ENCODE measurements at places on chromosomes 3 and 15. TPM values are rescaled to one million over a fixed set of nuclear protein-coding genes. Genes with fewer than 3 reads are reported as not detected.

DNA sequence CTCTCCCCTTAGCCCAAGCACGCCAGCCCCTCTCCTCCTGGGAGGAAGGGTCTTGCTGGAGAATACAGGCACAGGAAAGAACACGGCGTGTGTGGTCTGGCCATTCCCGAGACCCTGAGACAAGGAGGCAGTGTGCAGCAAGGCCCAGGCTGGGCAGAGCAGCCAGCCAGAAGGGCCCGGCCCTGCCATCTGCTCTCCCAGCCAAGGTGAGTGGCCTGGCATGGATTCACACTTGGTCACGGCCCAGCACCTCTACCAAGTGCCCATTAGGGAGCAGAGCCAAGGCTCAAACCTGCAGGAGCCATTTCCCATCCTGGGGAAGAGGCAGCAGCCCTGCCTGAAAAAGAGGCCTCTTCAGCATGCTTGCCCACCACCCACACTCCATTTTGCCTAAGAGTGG lies 28.6 kb downstream of the MEGF11 start:
- DNase-seq, result no peak
- no peak overlapping the region for H3K4me3 ChIP-seq
- no peaks in the 10 kb centered on the region for H3K4me1 ChIP-seq
- no peak overlapping the region for H3K27ac ChIP-seq
- H3K36me3 ChIP-seq, result no peaks in the 10 kb centered on the region

DNA sequence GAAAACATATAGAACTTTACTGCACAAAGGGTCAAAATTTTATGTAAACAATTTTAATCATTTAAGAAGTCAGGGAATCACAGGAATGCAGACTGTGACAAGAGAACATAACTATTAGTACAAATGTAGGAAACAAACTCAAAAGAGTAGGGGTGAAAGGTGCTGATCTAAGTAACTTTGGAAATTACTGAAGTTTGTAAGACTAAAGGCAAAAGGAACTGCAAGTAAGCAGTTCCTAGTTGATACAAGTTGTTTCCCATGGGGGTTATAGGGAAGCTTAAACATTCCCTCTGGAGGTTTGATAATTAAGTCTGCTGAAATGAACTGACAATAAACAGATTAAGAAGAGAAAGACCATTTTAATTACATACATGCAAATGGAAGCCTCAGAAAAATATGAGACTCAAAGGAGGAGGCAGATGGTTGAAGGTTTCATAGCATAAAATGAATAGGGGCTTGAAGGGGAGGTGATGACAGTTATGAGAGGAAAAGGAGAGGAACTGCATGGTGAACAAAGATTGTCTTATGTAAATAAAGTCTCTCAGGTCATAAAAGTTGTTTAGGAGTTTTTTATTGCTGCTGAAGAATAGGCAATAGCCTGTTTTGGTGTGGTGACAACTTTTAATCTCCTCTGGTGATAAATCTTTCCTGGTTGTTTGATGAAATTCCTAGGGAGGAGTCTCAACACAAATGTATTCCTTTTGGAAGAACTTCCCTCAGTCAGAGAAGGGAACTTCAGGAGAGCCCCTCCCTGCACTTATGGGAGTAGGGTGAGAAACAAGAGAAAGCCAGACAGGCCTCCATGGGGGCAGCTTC lies 17.1 kb downstream of the SETMAR start:
- H3K4me1 ChIP-seq, result peaks cover 8% of the 10 kb centered on the region
- no peak for DNase-seq

GRCh38 chr3:46936733-46937250 lies 39.8 kb downstream of the CCDC12 start:
- no peaks in the 10 kb centered on the region for H3K27me3 ChIP-seq
- peaks cover 37% of the 10 kb centered on the region for H3K4me1 ChIP-seq
- peaks cover 30% of the 10 kb centered on the region for H3K36me3 ChIP-seq

DNA sequence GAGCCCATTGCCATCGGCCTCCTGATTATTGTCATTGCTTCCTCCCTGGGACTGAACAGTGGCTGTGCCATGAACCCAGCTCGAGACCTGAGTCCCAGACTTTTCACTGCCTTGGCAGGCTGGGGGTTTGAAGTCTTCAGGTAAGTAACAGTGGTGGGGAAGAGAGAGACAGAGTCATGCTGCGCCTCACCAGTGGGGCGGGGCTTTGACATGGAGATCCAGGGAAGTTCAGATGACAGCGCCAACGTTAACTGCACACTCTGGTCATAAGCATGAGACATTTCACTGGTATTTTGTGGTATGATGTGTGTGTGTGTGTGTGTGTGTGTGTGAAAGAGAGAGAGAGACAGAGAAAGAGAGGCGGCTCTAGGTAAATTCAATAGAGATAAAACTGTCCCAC lies 41.0 kb downstream of the AQP9 start:
- peak; percentile 11 for DNase-seq
- H3K27ac ChIP-seq, result no peak overlapping the region
- no peak overlapping the region for H3K4me3 ChIP-seq
- no peaks in the 10 kb centered on the region for H3K4me1 ChIP-seq
- no peaks in the 10 kb centered on the region for H3K36me3 ChIP-seq
- peaks cover 6% of the 10 kb centered on the region for H3K27me3 ChIP-seq

GRCh38 chr15:49415638-49416037 lies 7.4 kb upstream of the FGF7 start:
- peak overlapping the region; percentile 87 for H3K27ac ChIP-seq
- H3K4me1 ChIP-seq, result peaks cover 2% of the 10 kb centered on the region
- H3K4me3 ChIP-seq, result no peak overlapping the region
- peak; percentile 97 for DNase-seq
- no peaks in the 10 kb centered on the region for H3K36me3 ChIP-seq

Gene PTX3
- total RNA-seq, result 96.7 TPM

Gene ADAMTS9
- 1.1 TPM for total RNA-seq

Gene TGM5
- not detected for total RNA-seq

DNA sequence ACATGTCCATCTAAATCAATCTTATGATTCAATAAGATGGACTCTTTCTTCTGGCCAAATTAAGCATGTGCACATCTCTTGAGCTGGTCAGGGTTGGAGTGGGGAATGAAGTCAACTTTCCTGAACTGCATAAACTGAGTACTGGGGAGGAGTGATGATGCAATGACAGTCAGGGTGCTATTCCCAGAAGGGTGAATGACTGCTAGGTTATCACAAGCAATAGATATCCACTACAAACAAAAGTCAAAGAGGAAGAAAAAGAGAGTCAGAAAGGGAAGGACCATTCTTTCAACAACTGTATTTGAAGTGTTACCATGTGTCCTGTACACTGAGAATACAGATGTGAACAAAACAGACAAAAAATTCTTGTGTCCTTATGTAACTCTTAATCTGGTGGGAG lies 70.0 kb downstream of the ALCAM start:
- no peak overlapping the region for H3K27ac ChIP-seq
- no peak overlapping the region for H3K4me3 ChIP-seq
- H3K4me1 ChIP-seq, result peaks cover 16% of the 10 kb centered on the region
- H3K36me3 ChIP-seq, result peaks cover 2% of the 10 kb centered on the region
- no peaks in the 10 kb centered on the region for H3K27me3 ChIP-seq
- DNase-seq, result no peak

All from IMR-90 (cell line).